ENCODE measurements at places on chromosomes 4 and X.

- DNase-seq = no peak
These were observed 796.1 kb upstream of the ADGRL3 start for GRCh38 chr4:60404027-60404426.

- no peak for DNase-seq
These were observed 89.4 kb downstream of the ABLIM2 start for GRCh38 chr4:8069102-8069752.

GRCh38 chrX:135295944-135296305 lies 13.4 kb upstream of the ETDC start:
- no peak for DNase-seq

GRCh38 chr4:19689511-19689910 lies 562.2 kb upstream of the SLIT2 start:
- DNase-seq = no peak

- no peak for DNase-seq
These were observed 21.0 kb downstream of the MSX1 start for GRCh38 chr4:4880492-4880891.

GRCh38 chr4:74893171-74893570 lies 39.7 kb upstream of the PARM1 start:
- DNase-seq = no peak

GRCh38 chr4:10670321-10670720 lies 14.2 kb downstream of the CLNK start:
- no peak for DNase-seq

DNA sequence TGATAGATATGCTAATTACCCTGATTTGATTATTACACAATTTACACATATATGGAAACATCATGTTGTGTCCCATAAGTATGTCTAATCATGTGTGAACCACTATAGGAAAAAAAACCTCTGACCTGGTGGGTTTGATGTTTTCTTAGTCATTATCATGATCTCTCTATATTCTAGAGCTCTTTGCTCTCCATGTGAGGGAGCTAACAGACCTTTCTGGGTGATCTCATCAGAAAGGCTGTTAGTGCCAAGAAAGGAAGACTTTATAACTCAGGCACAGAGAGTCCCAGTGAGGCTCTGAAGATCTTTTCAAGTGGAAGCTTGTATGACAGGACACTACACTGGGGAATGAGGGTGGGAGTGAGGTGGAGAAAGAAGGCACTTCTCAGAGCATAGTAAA lies 527.7 kb upstream of the MAGEB2 start:
- DNase-seq = no peak

GRCh38 chr4:82818664-82819662 lies 20.4 kb upstream of the SCD5 start:
- DNase-seq = no peak

DNA sequence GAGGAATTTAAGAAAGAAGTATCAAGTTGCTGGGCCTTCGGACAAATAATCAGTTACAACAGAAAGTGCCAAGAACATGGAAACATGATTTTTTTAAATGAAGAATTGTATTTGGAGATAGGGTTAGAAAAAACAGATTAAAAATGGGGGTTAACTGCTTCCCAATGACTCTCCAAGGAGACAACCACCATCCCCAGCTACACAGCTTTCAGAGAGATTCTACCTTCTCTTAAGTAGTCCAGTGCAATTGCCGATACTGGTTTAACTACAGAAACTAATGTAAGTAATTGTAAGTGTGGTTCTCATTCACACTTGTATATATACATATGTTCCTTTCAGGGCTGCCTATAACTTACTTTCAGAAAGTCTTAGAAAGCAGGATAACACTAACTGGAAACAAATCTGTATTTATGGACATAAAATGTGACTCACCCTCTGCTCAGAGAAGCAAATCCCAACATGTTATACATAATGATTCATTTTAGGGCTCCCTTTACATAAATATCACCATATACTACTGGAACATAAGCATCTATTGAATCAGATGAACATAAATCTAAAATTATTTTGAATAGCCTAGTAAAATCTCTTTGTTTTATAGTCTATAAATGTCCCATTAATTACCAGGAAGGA lies 248.9 kb upstream of the UGT8 start:
- DNase-seq = no peak

DNA sequence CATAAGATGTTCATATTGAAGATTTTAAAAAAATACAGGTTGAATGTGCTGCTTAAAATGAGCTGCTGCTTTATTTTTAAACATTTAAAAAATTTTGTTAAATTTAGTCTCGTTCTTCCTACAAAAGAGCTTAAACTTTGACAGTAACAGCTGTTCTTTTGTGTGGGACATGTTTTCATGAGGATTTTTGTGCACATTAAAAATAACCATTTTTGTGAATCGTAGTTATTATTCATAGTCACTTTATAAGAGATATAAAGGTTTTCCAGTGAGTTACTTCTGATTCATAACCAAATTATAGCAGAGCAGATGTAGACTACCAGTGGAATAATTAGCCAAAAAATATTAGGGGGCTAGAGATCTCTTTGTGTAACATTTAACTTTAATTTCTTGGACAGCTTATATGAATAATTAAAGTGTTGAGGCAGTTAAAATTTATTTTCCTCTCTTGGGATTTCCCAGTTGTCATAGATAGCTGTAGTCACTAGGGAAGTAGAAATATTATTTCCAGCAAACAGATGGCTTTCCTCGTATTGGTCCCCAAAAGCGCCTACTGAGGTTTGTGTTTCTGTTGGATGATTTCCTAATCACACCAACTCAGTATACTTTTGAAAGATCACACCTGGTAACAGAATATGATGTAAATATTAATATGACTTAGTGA lies 24.2 kb downstream of the RBPJ start:
- DNase-seq = no peak

- no peak for DNase-seq
These were observed 42.4 kb upstream of the SMARCAD1 start for GRCh38 chr4:94165256-94165655.

GRCh38 chr4:187171706-187172339 lies 448.2 kb upstream of the FAT1 start:
- DNase-seq = no peak

DNA sequence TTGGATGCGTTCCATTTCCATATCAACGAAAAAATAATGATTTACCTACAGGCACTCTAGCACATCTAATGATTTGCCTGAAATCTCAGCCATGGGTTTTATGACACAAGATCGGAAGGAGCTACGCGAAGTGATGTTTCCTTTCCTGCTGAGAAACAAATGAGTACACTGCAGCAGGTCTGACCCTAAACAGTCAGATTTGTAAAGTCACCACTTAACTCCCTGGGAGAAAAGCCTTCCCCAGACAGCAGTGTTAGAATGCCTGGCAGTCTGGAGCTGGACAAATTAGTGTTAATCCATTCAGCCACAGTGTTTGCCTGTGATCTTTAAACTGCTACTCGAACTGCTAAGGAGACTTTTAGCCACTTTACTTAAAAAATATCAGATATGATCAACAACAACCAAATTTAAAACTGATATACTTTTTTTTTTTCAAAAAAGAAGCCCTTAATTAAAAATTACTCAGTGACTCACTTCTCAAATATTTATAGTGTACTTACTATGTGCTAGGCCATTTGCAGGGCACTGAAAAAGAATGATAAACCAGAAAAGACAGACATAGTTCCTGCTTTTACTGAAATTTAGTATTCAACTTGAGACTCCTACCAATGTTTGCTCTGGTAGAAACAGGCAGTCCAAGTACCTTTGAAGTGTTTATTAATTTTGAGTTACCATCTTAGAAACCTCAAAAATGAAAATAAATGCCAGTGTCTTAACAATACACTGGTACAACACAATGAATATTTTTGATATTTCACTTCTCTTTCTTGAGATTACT lies 104.5 kb downstream of the SHISA3 start:
- DNase-seq = no peak

DNA sequence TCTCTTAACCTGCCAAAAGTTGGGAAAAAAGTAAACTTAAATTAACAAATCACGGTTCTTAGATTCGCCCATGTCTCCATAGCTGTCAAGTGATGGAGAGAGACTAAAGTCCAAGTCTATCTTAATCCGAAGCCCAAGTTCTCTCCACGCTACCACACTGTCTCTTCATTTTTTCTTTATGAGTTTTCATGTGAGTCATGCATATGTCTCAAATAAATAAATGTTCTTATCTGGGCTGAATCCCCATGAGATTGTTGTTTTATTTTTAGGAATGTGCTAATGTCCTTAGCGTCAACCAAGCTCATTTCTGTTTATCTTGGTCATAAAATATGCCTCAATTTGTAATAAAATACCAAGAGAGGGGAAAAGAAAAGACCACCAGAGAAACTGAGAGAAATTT lies 169.3 kb downstream of the RCHY1 start:
- DNase-seq = no peak

DNA sequence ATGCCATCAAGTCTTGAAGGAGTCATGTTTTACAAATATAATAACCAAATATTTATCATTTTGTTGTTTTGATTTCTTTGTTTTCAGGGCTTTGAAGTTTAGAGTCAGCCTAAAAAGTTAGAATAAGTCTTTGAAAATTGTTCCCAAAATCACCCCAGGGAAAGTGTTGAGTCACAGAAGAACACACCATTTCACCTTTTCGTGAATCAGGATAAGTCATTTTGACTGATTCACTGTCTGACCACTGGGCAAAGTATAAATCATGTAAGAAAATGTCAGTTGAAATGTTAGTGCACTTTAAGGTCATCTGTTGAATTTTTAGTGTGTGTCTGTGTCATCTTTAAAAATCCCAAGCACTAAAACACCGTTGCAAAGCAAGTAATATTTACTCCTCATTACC lies 1320.1 kb downstream of the RPA4 start:
- DNase-seq = no peak

DNA sequence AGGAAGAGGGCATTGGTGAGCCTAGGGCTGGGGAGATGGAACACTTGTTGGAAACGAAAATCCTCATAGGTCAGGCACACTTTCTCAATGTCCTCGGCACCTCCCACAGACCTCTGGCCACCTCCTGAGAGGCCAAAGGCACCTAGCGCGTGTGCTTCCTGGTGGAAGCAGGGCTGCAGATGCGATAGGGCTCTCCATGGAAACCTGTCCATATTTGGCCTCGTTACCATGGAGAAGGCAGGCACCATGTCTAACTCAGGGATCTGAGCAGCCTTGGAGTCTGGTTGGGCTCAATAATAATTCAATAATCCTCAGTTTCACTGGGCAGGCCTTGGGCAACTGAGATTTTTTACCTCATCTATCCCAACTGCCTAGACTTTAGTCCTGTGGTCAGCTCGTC lies 58.3 kb downstream of the RAI2 start:
- DNase-seq = no peak

DNA sequence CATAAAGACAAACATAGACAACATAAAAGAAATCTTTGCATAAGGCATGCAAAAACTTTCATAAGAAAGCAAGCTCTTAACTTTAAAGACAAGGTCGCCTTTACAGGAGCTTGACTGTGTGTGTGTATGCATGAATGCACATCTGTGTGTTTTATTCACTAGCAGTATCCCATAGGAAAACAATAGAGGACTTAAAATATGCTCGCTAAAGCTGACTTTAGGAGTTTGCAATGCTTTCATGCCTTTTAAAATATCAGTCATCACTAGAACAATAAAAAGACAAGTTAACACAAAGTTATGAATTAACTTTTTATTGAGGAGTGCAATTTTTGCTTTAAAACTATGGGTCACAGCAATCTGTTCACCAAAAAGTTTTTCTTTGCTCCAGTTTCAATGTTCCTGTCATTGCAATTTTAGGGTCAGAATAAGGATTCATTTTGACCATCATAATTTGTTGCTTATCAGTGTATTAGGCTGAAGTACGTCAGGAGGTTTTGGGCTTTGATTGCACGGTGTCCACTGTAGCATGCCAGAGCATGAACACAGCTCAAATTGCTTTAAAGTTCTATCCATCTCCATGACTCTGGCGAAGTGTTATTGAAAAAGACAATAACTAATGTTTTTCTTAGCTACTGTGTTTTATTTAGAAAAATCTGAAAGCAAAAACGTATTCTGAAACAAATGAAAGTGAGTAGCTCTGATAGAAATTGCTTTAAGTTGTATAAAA lies 36.9 kb downstream of the ANXA10 start:
- DNase-seq = no peak

DNA sequence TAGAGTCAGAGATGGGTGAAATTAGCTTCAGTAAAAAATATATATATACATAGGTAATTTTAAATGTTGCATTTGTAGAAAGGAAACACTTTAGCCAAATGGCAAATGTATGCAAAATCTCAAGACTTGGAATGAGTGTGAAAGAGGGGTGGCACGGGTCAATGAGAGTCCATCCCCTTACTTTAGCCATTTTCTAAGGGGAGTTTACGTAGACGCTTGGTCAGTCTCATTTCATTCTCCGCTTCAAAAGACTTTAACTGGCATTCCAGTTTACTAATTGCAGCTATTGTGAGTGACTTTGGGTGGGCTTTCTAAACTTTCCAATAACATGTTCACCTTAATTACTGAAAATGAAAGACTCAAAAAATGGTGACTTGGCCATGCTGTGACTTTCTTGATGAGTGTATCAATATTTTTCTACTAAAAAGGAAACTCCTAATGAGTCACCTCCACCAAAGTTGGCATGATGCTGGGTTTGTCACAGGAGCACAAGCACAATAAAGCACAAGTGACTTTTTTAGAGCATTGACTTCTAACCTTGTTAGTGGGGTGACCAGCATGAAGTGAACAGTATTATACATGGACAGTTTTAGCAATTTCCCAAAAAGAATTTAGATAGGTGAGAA lies 356.0 kb upstream of the RASGEF1B start:
- peak; percentile 2 for DNase-seq

GRCh38 chrX:53686151-53686885 lies at the start of gene HUWE1:
Gene HUWE1 (minus strand): TSS chrX:53686719. CDS start chrX:53654107, 32,612 bp downstream.
- peak; percentile 87 for DNase-seq

DNA sequence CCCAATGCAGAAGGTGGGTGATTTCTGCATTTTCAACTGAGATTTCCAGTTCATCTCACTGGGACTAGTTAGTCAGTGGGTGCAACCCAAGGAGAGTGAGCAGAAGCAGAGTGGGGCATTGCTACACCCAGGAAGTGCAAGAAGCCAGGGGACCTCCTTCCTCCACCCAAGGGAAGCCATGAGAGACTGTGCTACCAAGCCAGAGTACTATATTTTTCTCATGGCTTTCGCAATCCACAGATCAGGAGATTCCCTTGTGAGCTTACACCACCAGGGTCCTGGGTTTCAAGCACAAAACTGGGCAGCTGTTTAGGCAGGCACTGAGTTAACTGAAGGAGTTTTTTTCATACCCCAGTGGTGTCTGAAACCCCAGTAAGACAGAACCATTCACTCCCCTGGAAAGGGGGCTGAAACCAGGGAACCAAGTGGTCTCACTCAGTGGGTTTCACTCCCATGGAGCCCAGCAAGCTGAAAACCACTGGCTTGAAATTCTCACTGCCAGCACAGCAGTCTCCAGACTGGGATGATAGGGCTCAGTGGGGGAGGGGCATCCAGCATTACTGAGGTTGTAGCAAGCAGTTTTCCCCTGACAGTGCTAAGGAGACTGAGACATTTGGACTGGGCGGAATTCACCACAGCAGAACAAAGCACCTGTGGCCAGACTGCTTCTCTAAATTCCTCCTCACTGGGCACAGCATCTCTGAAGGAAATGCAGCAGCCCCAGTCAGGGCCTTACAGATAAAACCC lies 903.4 kb downstream of the TECRL start:
- no peak for DNase-seq

Data from stimulated activated CD4-positive, alpha-beta T cell treated with anti-CD3 and anti-CD28 coated beads, Interleukin-4, amount 100 ng/mL, for 1 hour (primary cell).